Mesothelial cell of epicardium (in vitro differentiated cells): ENCODE measurements at places on chromosomes 6 and 20. TPM values are rescaled to one million over a fixed set of nuclear protein-coding genes. Genes with fewer than 3 reads are reported as not detected.
A peak's percentile ranks its signal among the peaks of the same experiment; 100 is the strongest.

PLEKHG1 gene
- 65.7 to 69.4 TPM (median 69.3 TPM) in 3 replicates for total RNA-seq

MBOAT1 gene
- total RNA-seq = 23.5 to 24.6 TPM (median 24.5 TPM) in 3 replicates

ACSS1 gene
- 4.0 to 5.2 TPM (median 4.8 TPM) in 3 replicates for total RNA-seq

SGK2 gene
- total RNA-seq = 7.3 to 10.5 TPM (median 9.9 TPM) in 3 replicates

EPPIN gene
- total RNA-seq = not detected in 3 replicates

GRM1 gene
- 0.11 to 0.16 TPM in 2 of 3 replicates, not detected in the other for total RNA-seq

DNA sequence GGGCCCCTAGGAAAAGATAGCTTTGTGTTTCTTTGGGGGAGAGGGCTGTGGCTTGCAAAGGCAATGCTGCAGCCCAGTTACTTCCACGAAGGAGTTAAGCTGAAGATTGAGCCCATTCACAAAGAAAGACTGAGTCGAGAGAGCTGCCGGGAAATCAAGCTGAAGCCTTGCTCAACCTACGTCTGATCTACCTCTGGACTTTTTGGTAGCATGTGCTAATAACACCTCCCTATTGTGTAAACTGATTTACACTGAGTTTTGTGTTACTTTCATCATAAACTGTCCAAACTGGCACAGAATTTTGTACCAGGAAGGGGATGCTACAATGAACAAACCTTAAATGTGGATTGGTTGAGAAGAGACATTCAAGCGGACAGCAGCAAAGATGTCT, 23.5 kb downstream of the BANF2 start:
- DNase-seq = no peak

- no peak for DNase-seq
These were observed 1.7 kb downstream of the JAG1 start for GRCh38 chr20:10671919-10672623.

DNA sequence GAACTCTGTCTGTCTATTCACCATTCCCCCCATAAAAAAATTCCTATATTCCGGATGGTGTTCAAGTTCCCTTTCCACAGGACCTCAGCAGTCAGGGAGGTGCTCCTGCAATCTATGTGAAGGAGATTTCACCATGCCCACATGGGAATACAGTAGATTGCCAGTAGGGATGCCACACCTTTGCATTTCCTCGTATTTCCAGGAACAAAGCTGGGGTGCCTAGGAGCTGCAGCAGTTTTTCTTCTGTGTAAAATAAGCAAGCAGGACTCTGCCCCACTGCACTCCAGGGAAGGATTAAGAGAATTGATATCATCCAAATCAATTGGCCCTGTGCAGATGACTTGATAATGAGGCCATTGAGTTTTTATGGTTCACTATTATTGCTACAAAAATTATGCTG, 7.4 kb upstream of the KIF16B start:
- no peak for DNase-seq

- peak; percentile 93 for DNase-seq
These were observed 139.8 kb downstream of the OR2B2 start for GRCh38 chr6:27772261-27773001.

DNA sequence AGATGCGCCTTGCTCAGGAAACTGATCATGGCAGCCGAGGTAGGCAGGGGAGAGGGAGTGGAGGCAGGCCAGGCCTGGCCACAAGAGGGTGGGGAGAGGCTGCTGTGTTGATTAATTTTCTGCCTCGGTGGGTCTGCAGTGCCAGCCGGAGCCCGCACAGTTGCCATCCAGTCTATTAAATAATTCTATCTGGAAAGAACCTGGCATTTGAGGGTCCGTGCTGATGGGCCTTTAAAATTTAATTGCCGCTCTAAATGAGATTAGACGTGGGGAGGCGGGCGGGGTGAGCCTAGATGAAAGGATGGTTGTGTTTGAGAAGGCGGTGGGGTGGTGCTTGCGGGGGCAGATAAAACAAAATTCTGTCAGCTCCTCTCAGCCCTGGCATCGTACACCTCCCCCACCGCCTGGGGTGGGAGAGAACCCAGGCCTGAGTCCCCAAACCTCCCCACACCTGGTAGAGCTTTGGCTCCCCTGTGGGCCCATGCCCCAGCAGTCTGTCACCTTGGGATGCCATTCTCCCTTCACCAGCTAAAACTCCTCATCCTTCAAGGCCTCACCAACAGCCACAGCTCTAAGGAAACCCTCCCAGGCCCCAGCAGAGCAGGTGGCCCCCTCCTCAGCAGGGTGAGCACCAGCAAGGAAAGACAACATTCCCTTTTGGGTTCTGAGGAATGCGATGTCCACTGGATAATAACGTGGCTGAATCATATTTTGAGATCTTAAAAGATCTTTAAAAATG, 167.3 kb downstream of the GRM4 start:
- no peak for DNase-seq

DNA sequence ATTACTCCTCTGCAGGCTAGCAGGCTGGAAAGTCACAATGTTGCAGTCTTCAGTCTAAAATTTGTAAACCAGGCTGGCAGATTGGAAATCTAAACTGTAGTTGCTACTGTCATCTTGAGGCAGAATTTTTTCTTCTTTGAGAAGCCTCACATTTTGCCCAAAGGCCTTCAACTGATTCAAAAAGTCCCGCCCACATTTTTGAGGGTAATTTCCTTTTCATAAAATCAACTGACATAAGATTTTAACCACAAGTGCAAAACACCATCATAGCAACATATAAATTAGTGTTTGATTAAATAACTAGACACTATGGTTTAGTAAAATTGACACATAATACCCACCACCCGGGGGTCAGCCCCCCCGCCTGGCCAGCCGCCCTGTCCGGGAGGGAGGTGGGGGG, 28.4 kb downstream of the HLA-C start:
- DNase-seq = no peak

DNA sequence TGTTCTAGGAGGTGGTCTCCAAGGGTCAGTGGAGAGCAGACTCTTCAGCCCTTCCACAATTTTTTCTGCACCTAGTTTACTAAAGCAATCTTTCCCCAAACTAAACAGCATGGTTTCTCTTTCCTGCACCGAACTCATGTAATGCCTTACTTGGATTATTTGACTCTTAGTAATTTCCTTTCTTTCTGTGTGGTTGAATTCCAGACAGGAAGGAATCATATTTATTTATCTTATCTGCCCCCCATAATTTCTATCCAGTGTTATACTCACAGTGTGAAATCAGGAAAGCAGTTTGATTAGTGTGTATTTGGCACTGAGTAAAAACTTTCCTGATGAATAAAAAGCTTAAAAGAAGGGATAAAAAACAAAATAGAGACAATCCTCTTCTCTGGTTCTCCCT, 140.3 kb upstream of the STMND1 start:
- DNase-seq = no peak

DNA sequence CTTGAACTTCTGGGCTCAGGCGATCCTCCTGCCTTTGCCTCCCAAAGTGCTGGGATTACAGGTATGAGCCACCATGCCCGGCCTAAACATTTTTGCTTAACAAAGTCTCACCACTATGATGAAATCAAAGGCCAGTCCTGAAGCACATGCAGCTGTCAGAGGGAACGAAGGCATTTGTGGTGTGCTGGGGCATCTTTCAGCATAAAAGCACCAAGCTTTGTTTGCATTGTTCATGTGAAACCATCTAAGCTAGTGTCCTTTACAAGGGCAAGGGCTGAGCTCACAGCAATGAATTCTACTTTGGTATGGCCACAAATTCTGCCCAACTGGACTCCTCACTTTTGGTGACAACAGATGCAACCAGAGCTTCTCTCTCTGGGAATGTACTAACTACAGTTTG, 66.8 kb downstream of the ZFP64 start:
- DNase-seq = no peak

DNA sequence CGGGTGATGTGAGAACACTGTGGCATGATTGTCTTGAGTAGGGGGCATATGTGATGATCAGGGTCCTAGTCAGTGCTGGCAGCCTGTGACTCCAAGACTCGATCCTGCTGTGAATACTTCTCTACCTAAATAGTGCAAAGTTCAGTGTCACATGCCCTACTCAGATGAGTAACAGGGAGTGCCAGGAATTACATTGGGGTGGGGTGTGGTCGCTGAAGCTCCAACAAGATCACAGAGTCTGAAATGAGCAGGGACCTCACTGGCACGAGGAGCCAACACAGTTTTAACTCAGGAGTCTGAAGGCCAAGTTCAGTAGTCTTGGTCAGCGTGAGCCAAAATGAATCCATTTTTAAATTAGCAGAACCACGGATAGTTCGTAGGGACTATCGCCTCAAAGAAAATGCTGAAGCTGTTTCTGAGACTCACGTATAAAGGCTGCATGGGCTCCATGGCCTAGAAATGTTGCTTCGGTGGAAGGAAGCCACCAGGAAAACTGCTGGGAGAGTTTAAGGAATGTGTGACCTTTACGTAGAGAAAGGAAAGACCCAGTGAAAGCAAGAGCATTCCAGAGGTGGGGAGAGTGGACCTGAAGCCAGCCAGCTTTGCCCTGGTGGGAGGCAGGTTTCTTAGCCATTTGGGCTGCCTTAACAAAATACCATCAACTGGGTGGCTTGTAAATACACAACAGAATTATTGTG, 72.2 kb downstream of the RPP40 start:
- DNase-seq = no peak

- no peak for DNase-seq
These were observed 15.0 kb downstream of the KIAA0319 start for GRCh38 chr6:24630856-24631505.

DNA sequence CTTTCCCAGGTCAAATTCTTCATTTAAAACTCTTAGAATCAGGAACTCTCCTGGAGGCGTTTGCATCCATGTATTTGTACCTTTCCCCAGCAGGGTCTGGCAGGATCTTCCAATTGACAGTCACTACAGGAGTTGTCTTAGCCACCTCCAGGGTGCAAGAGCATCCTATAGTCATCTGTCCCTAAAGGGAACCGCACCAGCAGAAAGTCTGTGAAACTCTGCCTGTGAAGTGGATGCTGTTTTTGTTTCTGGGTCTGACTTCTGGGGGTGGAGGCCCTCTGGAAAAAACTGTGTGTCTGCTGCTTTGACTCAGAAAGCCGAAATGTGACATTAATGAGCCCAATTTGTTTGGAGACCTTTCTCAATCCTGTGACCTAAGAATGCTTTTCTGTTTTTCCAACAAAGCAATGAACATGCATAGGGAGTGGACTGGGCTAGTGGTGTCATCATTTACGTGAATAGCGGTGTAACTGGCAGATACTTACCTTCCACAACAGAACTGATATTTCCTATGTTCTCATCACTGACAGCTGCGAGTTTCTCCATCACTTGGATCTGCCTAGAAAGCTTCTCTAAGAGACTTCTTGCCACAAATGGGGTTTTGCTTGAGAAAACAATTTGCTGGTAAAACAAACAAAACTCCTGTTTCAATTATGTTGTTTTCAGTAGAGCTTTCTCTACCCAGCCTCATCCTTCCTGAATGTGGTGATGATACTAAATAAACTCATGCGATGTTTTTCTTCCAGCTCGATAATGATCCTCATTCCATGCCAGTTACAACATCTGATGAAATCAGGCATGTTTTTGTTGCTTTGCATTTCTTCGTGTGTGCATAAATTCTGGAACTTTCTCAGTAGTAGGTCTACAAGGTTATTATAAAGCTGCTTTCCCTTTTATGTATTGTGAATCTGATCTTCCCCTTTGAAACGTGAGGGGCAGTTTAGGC, 33.3 kb upstream of the ARMH2 start:
- DNase-seq = no peak

- no peak for DNase-seq
These were observed 53.5 kb upstream of the PTPN1 start for GRCh38 chr20:50456452-50457324.

DNA sequence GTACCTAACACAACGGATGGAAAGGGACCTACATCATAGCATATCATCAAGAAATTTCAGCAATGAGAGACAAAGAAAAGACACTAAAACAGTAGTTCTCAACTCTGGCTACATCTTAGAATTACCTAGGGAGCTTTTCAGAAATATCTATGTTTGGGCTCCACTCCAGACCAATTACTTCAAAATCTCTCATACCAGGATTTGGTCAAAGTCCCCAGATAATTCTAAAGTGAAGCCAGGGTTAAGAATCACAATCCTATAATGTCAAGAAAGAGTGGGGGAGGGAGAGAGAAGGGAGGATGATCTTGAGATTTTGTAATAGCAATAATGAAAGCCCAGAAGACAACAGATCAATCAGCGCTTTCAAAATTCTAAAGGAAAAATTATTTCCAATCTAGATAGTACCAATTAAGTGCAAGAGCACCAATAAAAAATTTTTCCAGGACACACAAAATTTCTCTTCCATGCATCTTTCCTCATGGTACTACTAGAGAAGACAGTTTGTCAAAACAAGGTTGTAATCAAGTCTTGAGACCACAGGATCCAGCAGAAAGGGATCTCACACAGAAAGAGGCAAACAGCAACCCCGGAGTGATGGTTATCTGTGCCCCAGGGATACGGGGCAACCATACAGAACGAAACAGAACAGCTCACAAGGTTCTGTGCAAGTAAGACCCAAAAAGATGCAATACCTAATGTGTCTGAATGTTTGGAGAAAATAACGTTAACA, 152.9 kb upstream of the DST start:
- no peak for DNase-seq

DNA sequence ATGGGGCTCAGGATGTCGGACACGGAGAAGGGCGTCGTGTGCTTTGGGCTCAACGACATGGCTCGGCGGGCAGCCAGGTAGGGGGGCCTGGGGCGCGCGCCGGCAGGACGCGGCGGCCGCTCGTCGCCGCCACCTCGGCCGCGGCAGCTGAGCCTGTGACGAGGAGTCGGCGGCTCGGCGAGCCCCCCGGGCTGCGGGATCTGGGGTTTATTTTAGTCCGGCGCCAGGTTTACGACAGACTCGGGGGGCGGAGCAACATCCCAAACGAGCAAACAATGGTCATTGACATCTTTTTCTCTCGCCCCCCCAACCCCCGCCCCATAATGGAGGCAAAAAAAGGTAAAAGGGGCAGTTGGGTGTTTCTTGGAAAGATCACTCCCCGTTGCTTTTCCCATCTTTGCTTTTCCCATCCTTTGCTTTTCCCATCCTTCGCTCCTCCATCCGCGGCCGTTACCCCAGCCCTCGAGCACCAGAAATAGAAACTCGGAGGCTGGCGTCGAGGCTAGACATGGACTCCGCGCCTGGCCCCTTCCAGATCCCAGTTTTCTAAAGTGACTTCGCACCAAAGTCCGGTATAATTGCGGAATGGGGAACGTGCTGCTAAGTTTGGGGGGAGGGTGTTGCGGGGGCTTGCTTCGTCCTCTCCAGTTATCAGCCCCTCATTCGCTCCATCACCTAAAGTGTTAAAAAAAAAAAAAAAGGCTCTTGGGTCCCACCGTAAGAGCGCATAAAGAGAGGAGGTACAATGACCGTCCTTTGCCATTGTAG, at the start of gene NKX2-4:
Gene NKX2-4 (minus strand): TSS at position 186 of the 768 bp plus-strand sequence. CDS start 127 bp downstream, at position 59.
- no peak for DNase-seq

DNA sequence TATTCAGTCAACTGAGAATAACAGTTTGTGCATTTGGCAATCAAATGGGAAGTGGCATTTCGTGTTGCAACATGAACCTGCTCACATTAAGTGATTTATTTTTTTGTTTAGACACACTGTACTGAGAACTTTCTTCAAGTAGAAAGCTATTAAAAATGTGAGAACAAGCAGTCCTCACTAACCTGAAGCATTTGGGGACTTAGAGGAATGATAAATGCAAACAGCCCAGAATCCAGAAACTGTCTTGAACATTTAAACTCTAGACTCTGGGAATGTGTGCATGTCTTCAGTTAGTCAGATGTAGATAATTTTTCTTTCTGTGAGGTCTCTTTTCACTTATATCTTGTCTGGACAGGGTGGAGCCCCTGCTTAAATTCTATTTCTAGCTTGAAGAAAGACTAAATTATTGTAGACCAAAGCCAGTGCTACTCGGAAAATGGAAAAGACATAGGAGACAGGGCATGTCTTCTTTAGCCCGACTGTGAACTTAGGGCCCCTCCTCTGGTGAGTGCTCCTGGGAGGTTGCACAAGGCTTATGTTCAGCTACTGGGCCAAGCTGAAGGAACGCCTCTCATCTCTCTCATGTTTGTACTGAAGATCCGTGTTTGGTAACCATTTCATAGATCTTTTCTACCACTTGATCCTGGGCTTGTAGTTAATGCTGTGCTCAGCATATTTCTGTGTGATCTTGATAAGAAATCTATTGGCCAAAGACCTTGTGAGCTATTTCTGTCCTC, 70.1 kb downstream of the SLX4IP start:
- DNase-seq = no peak
